ENCODE measurements at places on chromosomes 2 and 18.

- DNase-seq = peak; percentile 84
- H3K36me3 ChIP-seq = peaks cover 25% of the 10 kb centered on the region
- peaks cover 8% of the 10 kb centered on the region for H3K4me1 ChIP-seq
- peak overlapping the region; percentile 100 for H3K27ac ChIP-seq
- H3K27me3 ChIP-seq = no peaks in the 10 kb centered on the region
These were observed 2.5 kb downstream of the TMBIM1 start for GRCh38 chr2:218289639-218290315.

- no peak overlapping the region for H3K27ac ChIP-seq
- no peaks in the 10 kb centered on the region for H3K27me3 ChIP-seq
- H3K4me1 ChIP-seq = no peaks in the 10 kb centered on the region
- H3K36me3 ChIP-seq = no peaks in the 10 kb centered on the region
- H3K4me3 ChIP-seq = no peak overlapping the region
- no peak for DNase-seq
These were observed 138.8 kb downstream of the BCL11A start for GRCh38 chr2:60414495-60415138.

GRCh38 chr2:237404413-237404812 lies 9.6 kb downstream of the COL6A3 start:
- no peaks in the 10 kb centered on the region for H3K36me3 ChIP-seq
- no peak overlapping the region for H3K4me3 ChIP-seq
- H3K4me1 ChIP-seq = no peaks in the 10 kb centered on the region
- H3K27ac ChIP-seq = no peak overlapping the region

GRCh38 chr2:27942612-27943547 lies 52.4 kb downstream of the BABAM2 start:
- no peak overlapping the region for H3K4me3 ChIP-seq
- DNase-seq = peak; percentile 44
- no peaks in the 10 kb centered on the region for H3K36me3 ChIP-seq
- no peak overlapping the region for H3K27ac ChIP-seq

Measured in small intestine (tissue), 16 donors.